ENCODE measurements at places on chromosomes 6 and 20.
A peak's percentile ranks its signal among the peaks of the same experiment; 100 is the strongest.

GRCh38 chr20:39800548-39800947 is 838.4 kb downstream of the DHX35 start:
- no peak for DNase-seq

- DNase-seq = no peak
Observed at GRCh38 chr6:166738386-166739116, 111.5 kb upstream of the RPS6KA2 start.

- DNase-seq = no peak
Observed at GRCh38 chr6:132179955-132180354, 221.3 kb downstream of the MOXD1 start.

DNA sequence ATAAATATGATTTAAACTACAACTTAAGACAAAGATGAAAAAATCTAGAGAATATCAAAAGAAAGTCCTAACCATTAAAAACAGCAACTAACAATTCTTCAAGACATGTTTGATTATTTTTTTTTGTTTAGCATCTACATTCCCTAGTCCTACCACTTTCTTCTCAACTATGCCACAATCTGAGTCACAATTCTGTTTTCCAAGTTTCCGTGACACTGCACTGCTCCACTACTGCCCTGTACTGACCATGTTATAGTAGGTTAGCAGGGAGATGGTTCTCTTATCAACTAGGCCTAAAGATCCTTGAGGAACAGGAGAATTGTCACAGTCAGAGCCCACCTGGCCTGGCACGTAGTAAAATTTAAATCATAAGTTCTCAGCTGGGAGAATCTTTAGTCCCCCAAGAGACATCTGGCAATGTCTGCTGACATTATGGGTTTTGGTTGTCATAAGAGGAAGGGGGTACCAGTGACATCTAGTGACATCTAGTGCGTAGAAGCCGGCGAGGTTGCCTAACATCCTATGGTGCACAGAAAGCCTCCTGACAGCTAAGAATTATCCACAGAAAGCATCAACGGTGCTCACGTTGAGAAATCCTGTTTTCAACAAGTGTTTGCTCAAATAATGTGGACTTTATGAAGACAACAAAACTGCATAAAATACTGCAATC is 100.5 kb downstream of the PDE10A start:
- DNase-seq = no peak

DNA sequence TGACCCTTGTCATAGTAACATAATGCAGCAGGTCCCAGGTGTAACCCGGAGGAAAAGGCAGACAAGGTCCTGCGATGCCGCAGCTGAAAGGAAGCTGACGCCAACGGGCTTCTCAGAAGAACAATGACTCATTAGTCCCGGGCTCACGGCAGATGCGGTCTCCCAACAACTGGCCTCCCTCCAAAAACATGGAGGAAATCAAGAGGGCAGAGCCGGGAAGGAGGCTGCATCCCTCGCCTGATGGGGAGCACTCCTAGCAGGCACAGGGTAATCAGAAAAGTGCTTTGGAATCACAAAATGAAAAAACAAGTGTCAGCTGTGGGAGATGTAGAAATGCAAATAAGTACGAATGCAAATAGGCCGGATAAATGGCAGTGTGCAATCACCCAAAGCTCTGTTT is 165.2 kb upstream of the AGPAT4 start:
- DNase-seq = no peak

- DNase-seq = no peak
Observed at GRCh38 chr20:1417273-1417672, 24.4 kb upstream of the FKBP1A start.

DNA sequence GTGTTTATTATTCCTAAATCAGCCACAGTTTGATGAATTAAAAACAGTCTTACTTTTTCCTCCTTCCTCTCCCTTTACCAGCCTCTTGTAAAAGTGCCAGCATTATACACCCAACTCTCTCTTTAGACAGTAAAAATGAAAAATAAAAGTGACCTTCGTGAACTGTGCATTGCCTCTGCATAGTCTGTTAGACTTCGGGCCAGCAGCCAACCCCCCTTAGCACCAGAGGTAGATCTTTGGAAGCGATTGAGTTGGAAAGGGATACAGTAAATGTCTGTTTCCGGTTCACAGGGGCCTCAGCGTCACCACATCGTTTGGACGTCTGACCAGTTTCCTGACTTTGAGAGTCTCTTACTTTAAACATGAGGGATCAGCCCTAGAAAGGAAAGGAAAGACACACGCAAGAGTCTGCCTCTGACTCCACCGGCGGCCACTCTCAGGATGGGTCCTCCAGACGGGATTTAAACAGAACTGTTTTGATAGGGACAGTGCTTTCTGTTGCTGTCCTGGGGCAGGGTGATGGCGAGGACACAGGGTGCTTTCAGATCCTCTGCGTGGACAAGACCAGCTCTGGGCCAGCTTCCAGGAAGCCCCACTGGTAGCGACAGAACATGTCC is 206.6 kb upstream of the PREP start:
- DNase-seq = no peak

DNA sequence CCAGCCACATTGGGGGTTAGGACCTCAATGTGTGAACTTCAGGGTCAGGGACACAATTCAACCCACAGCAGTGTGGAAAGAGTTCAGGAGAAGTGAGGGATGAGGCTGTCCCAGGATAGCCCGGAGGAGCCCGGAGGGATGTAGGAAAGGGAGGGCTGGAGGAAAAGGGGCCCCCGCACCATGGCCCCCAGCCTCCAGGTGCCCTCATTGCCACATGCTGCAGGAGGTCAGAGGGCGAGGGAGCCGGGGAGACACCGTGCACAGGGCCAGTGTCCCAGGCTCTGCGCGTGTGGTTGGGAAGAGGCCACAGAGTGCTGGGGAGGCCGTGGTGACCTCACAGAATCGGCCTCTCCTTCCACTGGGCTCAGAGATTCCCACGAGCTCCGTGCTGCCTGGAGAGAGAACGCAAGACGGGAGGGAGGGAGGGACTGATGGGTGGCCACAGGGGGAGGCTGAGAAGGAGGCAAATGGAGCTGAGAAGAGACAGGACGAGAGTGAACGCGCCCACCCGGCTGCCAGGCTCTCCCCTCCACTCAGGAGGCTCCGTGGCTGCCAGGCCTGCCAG is 215.1 kb downstream of the DLL1 start:
- DNase-seq = no peak

GRCh38 chr6:127918506-127919427 is 17.9 kb upstream of the THEMIS start:
- peak; percentile 56 for DNase-seq

DNA sequence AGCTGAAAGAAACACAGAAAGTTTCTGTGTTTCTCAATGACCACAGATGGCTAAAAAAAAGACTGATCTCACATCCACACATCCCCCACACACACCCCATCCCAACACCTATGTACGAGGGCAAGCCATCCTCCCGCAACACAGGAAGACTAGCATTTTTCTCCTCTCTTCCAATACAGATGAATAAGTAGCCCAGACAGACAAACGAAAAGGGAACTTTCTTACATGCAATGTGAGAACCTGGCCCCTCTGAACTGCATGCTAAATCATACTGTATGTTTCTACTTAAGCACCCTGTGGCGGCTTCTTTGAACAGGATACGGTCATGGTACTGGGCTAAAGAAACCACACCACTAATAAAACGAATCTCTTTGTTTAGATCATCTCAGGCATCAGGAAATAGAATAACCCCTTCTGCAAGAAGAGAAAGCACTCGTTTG is 116.2 kb downstream of the GMDS start:
- no peak for DNase-seq

DNA sequence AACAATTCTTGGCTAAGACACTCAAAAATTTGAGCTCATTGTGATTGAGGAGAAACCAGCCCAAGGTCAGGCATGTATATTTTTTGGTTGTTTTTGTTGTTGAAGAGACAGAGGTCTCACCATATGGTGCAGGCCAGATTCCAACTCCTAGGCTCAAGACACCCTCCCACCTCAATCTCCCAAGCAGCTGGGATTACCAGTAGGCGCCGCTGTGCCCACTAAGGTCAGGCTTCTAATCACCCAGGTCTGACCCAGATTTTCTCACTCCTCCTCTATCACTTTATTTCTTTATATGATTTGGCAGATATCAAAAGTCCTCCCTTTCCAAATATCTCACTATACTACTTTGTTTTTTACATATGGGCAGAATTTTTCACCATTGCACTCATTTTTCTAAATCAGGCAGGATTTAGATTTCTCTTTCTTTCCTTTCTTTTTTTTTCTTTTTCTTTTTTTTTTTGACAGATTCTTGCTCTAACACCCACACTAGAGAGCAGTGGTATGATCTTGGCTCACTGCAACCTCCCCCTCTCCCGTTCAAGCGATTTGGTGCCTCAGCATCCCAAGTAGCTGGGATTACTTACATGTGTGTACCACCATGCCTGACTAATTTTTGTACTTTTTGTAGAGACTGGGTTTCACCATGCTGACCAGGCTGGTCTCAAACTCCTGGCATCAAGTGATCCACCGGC is 1.7 kb upstream of the C6orf141 start:
- no peak for DNase-seq

DNA sequence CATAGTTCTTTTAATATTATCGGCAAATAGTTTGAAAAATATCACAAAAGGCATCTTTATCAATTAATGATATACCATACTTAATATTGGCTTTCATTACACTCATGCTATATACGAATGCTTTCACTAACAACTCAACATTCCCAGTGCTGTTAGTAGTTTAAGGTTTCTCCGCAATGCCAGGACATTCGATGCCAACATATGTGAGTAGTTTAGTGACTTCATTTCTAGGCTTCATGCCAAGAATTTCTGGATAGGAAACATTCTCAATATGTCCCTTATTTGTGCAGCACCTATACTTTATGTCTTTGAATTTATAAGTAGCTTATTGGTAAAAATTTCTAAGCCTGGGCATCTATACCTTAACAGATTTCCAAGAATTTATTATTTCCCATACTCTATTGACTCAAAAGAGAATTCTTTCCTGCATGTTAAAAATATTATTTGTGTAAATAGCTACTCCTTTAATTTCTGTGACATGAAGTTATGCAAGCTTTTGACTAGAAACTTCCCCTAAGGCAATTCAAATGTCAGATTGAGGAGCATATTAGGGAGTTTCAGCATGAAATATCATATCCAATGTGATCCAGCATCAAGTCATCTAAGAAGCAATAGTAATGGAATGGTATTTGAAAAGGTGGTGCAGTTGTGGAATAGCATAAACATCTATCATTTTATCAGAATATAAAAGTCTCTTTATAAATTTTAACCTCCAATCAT is 236.0 kb upstream of the STXBP5 start:
- no peak for DNase-seq

DNA sequence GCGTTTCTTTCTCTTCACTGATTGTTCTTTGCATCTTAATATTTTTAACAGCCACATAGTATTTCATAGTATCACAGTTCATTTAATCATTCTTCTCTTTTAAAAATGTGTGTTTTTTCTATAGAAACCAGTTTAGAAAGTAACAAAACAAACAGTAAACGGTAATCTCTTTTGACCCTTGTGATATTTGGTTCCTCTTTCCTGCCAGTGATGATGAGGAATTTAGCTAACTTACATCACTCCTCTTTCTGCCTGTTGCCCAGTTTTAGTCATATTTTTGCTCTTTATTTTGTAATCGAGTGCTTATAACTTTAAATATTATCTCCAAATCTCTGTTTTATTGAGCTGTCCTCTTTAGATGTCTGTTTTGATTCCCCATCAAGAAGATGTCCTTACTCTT is 38.1 kb upstream of the ZBTB24 start:
- no peak for DNase-seq

- no peak for DNase-seq
Observed at GRCh38 chr6:98821756-98822405, 12.5 kb upstream of the POU3F2 start.

- DNase-seq = no peak
Observed at GRCh38 chr6:41051873-41052272, 1.1 kb upstream of the APOBEC2 start.

GRCh38 chr6:44128020-44128917 is 915 bp downstream of the TMEM63B start:
- DNase-seq = peak; percentile 33

GRCh38 chr6:56406276-56407269 is 159.2 kb upstream of the COL21A1 start:
- no peak for DNase-seq

DNA sequence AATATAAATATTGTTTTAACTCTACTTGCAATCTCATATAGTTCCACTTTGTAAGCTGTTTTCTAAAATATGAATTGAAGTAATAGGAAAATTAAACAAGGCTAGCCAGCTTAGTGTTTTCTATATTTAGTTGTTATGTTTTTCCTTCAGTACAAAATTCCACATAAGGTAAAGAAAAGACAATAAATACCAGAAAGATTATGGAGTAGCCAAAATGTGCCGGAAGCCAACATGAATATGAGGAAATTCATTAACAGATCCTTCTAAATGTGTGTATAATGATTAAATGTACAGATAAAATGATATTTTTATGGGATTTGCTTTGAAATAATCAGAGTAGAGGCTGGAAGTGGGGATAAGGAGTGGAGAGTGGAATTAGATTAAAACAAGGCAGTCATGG is 52.5 kb upstream of the COL21A1 start:
- no peak for DNase-seq

- DNase-seq = no peak
Observed at GRCh38 chr6:5537967-5538366, 276.7 kb downstream of the FARS2 start.

GRCh38 chr20:8183526-8183925 is 51.5 kb downstream of the PLCB1 start:
- DNase-seq = no peak

GRCh38 chr6:34491091-34491430 is 25.2 kb downstream of the PACSIN1 start:
- DNase-seq = no peak

GRCh38 chr6:36422714-36423100 is 19.9 kb downstream of the PXT1 start:
- DNase-seq = no peak

DNA sequence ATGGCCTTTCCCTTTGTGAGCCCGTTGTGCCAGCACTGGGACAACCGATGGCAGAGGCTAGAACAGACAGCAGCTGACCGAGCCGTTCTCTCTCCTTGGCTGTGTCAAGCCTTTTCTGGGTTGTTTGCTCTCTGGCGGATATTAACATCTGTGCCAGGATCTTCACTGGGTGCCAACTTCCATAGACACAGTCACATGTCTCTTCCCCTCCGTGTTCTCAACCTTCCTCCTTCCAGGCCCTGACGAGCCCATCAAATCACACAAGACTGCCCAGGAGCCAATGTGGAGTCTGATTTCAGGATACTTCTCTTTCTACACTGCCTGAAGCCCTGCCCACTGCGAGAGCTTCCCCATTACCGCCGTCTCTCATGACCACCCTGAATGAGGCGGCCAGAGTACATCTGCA is 111.0 kb upstream of the RALGAPA2 start:
- DNase-seq = no peak

DNA sequence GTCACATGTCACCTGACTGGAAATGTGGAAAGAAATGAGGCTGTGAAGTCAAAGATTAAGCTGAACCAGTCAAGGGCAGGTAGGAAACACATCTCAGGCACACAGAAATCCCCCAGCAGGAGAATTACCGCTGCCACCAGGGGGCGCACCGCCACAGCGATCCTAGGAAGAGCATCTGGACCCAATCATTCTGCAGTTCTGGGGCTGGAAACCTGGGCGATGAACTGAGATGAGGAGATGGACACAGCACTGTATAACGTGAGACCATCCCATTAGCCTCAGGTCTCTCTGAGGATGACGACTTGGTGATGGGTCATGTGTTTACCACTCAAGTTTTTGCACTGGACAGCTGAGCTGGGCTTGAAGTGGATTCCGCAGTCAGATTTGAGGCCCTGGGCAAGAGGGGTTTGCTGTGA is 6.5 kb upstream of the SLC24A3 start:
- DNase-seq = peak; percentile 76

GRCh38 chr6:122033564-122034181 is 365.8 kb upstream of the HSF2 start:
- no peak for DNase-seq

GRCh38 chr6:142878407-142878806 is 66.6 kb downstream of the HIVEP2 start:
- DNase-seq = no peak

All from activated CD8-positive, alpha-beta T cell treated with anti-CD3 and anti-CD28 coated beads, Interleukin-2, amount 10 ng/mL, durations not matched to agents 7 days and 5 days (primary cell).